ENCODE measurements at places on chromosomes 2 and 18.

GRCh38 chr2:136210455-136210805 lies 92.5 kb upstream of the CXCR4 start:
- no peak for DNase-seq

DNA sequence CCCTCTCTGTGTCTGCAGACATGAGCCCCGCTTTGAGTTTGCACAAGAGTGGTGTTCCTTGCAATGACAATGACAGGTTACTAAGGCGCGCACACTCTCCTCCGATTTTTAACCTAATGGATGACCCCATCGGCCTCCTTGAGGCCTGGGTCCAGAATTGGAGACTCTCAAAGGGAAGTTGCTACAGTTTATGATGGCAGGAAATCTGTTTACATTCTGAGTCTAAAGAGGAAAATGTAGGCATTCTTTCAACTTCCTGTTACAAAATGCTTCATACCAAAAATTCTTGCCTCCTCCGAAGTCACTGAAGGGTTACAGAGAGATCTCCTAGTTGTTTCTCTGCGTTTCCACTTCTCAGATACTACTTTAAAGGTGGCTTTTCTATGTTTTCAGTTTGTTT lies 225.3 kb upstream of the AGAP1 start:
- DNase-seq, result peak; percentile 81

DNA sequence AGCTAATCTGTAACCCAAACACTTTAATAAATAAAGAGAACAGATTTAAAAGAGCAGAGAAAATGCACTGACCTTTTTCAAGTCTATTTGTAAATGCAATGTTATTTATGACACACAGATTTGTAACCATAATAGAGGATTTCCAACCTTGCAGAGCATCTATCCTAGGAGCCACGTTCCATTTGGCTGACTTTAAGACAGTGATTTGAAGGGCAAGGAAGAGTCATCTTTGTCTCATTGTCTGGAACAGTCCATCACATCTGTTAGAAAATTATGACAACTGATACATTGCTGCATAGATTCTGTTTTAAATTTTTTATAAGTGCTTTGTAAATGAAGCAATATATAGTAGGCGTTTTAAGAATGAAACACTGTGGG lies 90.8 kb upstream of the L3MBTL4 start:
- DNase-seq, result no peak

GRCh38 chr2:85577386-85578242 lies at the start of gene VAMP8:
VAMP8 (plus strand) TSS chr2:85577586; CDS start chr2:85577647, 61 bp downstream.
- DNase-seq, result no peak

- DNase-seq, result no peak
These were observed 104.3 kb upstream of the PXDN start for GRCh38 chr2:1848599-1848995.

DNA sequence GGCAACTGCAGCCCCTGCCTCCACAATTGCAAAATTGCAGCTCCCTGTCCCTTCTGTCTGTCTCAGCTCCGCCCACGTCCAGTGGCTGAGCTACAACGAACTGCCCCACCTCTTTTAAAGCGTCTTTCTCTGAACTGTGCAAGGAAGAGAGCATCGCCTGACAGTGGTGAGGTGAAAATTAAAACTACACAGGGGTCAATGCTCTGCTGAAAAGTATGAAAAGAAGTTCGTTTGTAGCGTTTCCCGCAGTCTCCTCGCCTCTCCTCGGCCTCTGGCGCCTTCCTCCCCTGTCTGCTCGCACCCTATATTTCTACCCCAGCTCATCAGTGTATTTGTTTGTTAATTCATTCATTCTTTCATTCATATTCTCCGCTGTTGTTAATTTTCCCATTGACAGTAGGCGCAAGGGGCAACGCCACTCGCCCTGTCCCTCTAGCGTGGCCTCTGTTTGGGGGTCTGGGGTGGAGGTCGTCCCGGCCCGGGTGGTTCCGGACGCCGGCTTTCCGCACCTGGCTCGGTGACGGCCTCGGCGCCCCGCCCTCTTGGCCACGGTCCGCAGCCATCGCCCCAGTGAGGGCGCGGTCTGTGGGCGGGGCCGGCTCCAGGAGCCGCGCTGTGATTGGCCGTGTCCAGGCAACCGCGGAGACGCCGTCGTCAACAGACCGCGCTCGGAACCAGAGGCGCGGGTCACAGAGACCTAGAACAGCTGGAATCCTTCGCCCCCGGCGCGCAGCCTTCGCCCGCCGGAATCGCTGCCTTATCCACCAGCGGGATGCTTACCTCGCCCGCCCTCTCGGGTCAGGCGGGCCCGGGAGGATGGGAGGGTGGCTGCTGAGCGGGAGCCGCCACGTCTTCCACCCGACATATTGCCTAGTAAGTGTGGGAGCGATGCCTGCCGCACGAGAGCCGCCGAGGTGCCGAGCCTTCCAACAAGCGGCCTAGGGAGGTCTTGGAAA lies at the start of gene VWA3B:
VWA3B (plus strand) TSS at position 677 of the 956 bp plus-strand sequence. CDS start 5,926 bp downstream, outside the sequence.
- peak; percentile 45 for DNase-seq

All from EH (cell line).